ENCODE measurements at places on chromosomes 6 and 20.

- DNase-seq: no peak
Observed at GRCh38 chr6:106628658-106629102, 618 bp downstream of the RTN4IP1 start.

DNA sequence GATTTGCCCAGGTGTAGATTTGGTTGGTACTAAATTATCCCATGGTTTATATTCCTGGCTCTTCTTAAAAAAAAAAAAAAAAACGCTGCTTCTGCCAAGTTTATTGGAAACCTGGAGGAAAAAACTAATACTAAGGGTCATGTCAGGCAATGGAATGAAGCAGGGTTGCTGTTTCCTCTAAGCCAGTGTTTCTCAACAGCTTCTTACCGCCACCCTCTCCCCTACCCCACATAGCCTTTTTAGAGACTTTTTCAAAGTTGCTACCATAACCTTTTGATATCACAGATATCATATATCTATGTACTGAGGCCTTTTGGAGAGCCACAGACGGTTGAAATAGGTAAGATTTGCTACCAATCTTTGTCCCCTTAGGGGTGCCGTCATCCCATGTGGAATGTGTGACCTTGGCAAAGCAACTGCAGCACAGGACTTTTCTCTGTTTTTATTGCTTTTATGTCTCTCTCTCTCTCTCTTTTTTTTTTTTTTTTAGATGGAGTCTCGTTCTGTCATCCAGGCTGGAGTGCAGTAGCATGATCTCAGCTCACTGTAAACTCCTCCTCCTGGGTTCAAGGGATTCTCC lies 35.0 kb downstream of the SYTL3 start:
- DNase-seq: no peak

GRCh38 chr20:36950414-36951197 lies 902 bp downstream of the SAMHD1 start:
- DNase-seq: no peak

DNA sequence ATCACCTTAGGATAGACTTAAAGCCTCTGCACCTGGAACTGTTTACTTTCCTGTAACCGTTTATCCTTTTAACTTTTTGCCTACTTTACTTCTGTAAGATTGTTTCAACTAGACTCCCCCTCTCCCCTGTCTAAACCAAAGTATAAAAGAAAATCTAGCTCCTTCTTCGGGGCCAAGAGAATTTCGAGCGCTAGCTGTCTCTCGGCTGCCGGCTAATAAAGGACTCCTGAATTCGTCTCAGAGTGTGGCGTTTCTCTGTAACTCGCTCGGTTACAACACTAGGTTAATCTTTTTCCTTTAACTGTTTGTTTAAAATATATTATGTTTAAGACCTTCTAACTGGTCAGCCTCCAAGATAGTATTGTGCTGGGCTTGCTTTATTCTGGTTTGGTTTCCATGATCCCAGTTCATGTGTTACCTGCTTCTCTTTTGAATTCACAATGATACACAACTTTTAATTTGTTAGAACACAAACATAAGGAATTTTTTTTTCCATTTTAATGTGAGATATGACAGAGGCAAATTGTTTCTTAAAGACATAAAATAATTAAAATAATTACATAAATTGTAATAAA lies 8.7 kb upstream of the NQO2 start:
- no peak for DNase-seq

GRCh38 chr6:25136854-25137253 lies 142.3 kb upstream of the CARMIL1 start:
- DNase-seq: no peak

- DNase-seq: peak; percentile 81
Observed at GRCh38 chr6:96015518-96016333, at the start of gene FUT9. TSS of gene FUT9 (plus strand) at chr6:96015974. CDS start at chr6:96203156, 187,182 bp downstream.

DNA sequence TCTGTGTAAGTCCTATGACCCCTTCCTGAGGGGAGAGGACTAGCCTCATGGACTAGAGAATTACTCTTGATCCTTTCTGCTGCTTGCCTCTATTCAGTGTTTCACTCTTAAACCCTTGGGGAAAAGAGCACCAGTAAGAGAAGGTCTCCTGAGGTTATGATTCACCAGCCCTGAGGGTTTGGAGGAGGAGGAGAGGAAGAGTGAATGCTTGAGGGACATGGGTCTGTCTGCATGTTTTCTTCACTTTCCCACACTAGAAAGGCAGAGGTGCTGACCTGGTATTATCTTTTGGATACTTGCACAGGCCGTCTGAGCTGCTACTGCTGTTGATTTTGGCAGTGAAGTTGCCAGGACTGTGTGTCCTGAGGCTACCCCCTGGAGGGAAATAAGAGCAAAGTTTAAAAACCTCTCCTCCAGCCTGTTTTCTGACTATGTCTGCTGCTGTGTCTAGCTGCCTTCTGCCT lies 78.3 kb downstream of the CD109 start:
- DNase-seq: no peak

DNA sequence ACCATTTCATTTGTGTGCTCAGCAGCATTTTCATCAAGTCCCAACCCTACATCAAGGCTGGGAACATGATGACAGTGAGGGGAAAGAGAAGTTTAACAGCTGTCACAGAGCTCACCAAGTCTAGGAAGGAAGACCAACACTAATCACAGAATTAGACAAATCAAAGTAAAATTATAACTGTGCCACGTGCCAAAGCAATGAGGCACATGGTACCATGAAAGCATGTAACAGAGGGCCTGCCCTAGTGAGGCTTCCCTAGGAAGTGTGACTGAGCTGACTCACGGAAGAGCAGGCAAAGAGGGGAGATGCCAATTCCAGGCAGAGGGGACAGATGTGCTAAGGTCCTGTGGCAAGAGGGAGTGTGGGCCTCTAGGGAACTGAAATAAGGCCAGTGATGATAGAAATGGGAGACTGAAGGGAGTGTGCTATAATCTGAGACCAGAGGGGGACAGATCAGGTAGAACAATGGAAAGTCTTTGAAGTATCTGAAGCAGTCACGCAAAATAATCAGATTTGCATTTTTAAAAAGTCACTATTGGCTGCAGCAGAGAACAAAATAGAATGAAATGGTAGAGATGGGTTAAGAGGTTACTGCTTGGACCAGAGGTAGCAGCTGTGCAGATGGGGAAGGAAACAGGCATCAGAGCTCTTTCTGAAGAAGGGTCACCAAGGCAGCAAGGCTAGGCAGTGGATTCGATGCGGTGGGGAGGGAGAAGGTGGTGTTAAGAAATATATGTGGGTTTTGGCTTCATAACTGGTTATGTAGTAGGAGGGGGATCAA lies 86.8 kb downstream of the GPR6 start:
- no peak for DNase-seq

DNA sequence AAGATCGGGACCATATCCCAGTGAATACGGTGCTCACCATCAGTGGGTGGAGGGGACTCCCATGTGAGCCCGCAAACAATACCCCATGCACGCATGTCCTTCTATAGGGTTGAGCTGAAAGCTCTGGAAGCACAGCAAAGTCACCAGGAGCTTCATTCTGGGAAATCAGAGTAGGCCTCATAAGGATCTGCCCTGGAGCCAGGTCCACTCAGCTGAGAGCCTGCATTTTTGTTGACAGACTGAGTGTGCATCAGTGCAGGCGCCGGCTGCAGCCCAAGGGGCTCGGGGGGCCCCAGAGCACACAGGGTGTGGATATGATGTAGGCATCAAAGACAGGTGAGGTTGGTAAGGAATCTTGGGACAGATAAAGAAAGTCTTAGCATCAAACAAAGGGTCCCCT lies 79.8 kb upstream of the CD93 start:
- DNase-seq: no peak

- DNase-seq: no peak
Observed at GRCh38 chr6:27854421-27854820, 57.8 kb downstream of the OR2B2 start.

- DNase-seq: no peak
Observed at GRCh38 chr6:52726741-52727535, 36.3 kb downstream of the GSTA2 start.

- no peak for DNase-seq
Observed at GRCh38 chr20:51934301-51935002, 132.1 kb upstream of the SALL4 start.

GRCh38 chr6:161214722-161215121 lies 59.1 kb downstream of the AGPAT4 start:
- DNase-seq: no peak

Measured in NCI-H187 treated with DMSO at 0.1 percent for 48 hours (cell line).